ENCODE measurements at places on chromosomes 6 and 20.
A peak's percentile ranks its signal among the peaks of the same experiment; 100 is the strongest.

DNA sequence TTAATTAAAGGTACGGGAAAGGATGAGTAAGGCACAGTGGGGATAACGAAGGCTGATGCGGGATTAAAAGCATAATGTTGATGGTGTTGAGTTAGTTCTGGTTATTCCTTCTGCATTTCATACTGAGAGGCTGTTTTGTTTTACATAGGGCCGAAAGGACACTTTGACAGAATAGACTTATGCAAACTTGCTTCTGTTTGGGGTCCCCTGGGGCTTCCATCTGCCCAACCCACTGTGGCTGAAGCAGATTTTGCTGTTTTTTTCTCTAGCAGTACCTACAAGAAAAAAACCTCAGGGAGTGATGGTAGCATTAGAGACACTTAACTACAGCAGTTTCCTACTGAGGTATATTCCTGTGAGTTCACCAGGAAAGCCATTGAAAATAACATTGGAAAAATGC lies 136.1 kb upstream of the SUPT3H start:
- no peak for DNase-seq

DNA sequence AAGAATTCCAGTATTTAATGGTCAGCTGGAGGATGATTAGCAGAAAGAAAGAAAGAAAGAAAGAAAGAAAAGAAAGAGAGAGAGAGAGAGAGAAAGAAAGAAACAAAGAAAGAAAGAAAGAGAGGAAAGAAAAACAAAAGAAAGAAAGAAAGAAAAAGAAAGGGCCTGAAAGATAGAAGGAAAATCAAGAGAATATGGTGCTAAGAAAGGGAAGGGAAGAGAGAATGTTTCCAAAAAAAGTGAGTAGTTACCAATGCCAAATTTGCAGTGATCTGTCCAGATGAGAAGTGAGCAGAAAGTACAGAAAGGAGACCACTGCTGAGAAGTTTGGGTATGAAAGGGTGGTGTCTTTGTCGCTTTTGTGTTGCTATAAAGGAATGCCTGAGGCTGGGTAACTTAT lies 26.6 kb downstream of the SLC17A4 start:
- no peak for DNase-seq

- no peak for DNase-seq
Observed at GRCh38 chr20:8557711-8558110, 425.6 kb downstream of the PLCB1 start.

GRCh38 chr20:59939879-59940128 lies 301 bp downstream of the PPP1R3D start:
- DNase-seq, result no peak

DNA sequence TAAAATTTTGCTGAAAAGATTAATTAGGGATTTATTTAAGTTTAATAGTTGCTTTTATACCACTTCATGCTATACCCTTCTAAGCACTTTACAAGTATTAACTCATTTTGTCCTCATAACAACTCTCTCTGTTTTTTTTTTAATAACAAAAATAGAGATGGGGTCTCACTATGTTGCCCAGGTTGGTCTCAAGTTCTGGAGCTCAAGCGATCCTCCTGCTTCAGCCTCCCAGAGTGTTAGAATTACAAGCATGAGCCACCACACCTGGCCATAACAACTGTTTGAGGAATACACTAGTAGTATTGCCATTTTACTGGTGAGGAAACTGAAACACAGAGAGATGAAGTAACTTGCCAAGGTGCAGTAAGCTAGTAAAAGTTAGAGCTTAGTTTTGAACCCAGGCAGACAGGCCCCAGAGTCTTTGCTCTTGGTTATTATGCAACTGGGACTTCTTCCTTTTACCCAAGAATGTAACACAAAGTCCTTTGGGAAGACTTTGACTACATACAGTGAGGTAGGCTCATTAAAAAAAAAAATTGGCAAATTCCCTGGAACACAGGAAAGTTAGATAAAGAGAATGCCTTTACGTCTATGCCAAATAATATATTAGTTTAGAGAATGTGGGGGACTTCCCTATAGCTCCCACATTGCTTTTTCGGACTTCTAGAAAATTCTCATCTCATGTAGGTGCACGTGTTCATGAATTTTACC lies 11.4 kb downstream of the ANKS1A start:
- no peak for DNase-seq

GRCh38 chr6:6973721-6974120 lies 134.0 kb upstream of the RREB1 start:
- no peak for DNase-seq

DNA sequence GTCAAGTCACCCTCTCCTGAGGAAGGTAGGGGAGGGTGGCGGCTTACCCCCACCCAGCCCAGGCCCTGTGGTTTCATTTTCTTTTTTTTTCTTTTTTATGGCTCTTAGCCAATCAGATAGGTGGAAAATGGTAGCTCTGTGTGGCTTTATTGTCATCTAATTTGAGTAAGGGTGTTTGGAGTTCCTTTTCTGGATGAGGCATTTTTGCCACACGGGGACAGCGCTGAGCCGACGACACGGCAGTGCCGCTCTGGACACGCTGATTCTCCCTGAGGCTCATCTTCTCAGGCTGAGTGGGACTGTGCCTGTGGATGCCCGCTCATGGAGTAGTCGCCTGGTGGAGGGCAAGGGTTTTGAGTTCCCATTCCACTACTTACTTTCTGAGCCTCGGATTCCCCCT lies 37.6 kb upstream of the ANGPT4 start:
- DNase-seq, result no peak

DNA sequence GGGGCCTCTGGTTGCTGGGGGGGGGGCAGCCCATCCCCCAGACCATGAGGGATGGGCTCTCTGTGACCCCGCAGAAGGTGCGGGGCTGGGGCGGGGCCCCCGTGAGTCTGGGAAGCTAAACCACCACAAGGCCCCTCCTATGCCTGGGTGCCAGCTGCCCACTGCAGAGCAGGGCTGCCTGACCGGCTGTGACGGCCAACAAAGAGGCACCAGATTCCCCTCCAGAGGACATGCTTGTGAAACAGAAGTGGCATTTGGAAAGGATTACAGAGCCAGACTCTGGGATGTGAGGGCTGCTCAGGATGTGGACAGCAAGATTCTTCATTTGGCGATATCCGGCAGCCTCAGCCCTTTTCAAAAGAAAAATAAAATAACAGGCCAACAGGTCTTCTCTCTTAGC lies 16.5 kb upstream of the NTSR1 start:
- no peak for DNase-seq

GRCh38 chr20:1033751-1034414 lies 31.8 kb upstream of the RSPO4 start:
- no peak for DNase-seq

DNA sequence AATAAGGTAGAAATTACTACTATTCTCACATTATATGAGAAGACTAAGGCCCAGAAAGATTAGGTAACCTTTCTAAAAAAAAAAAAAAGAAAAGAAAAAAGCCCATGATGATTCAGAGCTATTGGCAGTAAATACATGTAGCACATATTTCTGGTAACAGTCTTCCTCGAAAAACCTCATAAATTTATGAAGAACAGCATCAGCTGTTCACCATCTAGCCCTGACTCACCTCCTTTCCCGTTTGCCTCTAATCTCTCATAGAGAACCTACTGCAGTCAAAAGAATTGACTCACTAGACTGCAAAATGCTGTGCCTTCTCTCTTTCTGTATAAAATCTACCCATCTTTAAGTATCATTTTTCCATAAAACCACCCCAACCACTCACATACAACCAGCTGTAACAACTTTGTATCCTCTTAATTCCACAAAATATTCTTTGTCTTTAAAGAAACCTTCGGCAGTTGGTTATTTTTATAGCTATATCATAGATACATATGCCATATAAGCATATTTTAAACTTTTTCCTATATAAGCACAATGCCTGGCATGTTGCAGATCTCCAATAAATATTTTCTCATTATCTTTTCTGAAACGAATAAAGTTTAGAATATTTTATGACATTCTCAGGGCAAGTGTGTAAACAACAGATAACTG lies 152.7 kb upstream of the ENPP5 start:
- no peak for DNase-seq

DNA sequence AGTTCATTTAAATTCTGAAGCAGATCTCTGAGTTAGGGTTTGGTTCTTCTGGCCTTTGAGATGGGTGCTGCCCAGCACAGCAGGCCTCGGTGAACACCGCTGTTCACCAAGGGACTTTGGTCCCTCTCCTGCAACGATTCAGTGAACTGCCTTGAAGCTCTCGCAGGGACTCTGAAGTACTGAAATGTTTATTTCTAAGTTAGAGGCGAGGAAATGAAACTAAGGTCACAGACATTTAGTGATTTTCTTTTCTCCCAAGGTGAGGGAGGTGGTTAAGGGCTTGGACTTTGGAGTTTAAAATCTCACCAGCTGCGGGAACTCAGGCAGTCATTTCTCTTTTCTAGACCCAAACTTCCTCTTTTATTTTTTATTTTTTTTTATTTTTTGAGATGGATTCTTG lies 26.2 kb downstream of the E2F3 start:
- DNase-seq, result no peak

GRCh38 chr6:626236-626635 lies 30.7 kb downstream of the HUS1B start:
- DNase-seq, result no peak

DNA sequence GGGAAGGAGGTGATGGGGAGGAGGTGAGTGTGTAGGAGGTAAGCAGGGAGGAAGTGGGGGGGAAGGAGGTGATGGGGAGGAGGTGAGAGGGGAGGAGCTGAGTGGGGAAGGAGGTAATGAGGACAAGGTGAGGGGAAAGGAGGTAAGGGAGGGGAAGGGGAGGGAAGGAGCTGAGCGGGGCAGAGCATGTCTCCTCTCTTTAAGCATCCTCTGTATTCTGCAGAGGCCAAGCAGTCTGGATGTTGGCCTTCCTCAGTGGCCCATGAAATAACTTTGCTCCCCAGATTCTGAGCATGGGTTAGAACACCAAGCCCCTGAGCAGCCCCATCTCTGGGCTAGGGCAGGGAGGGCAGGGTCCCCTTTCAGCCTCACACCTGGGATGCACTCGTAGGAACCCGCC lies 84.6 kb downstream of the EDN3 start:
- no peak for DNase-seq

- no peak for DNase-seq
Observed at GRCh38 chr20:52744441-52744840, 227.7 kb upstream of the TSHZ2 start.

DNA sequence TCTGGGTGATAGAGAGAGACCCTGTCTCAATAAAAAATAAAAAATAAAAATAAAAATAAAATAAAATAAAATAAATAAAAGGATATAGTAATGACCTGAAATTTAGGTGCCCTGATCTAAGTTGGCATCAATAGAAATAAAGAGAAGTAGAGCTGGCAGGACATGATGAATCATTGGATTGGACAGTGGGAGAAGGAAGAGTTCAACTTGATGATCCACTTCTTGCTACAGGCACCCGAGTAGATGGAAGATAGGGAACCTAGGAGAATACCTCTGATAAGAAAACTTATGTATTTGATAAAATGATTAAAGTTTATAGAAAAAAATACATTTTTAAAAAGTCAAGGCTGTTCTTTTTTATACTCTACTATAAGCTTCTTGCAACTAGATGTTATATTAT lies 79.0 kb downstream of the ADTRP start:
- DNase-seq, result no peak

- no peak for DNase-seq
Observed at GRCh38 chr6:43622541-43622940, 6.5 kb downstream of the GTPBP2 start.

DNA sequence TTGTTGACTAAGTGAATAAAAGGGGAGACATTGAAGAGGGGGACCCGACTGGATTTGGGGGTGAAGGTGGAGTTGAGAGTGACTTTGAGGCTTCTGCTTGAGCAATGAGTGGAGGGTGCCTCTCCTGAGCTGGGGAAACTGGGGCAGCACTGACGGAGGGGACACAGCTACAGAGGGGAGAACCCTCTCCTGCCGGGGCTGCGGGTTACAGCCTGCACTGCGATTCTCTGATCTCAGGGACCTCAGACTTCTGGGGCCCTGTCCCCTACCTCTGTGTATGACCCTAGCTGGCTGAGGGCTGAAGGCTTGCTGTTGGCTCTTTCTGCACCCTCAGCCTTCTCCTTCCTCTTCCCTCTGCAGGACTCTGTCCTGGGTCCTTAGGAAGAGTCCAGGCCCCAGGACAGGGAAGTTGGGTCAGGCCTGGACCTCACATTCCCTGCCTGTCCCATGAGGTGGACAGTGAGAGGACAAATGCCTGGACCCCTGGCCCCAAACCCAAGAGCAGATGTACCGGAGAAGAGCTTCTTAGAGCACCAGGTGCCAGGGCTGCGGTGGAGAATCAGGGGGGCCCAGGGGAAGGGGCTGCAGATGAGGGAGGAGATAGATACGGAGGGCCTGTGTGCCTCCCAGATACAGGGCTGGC lies 13.7 kb upstream of the FAM110A start:
- no peak for DNase-seq

- no peak for DNase-seq
Observed at GRCh38 chr20:48717095-48717672, 110.6 kb downstream of the PREX1 start.

GRCh38 chr20:11838076-11838636 lies 79.5 kb upstream of the BTBD3 start:
- DNase-seq, result no peak

DNA sequence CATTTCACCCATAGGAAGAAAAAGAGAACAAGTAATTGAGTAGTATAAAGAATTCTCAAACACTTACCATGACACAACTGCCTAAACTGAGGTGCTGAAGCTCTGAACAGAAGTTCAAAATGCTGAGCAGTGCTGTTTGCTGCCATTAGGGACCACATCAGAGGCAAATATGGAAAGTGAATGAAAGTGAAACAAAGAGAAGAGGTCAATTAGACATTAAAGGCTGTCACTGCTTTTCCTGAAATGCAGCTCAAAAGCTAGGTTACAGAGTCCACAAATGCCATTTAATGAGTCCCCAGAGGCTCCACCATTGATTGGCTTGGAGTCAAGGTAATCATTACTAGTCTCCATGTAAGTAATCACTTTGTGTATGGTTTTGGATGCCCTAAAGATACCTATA lies 46.1 kb downstream of the POU3F2 start:
- no peak for DNase-seq

DNA sequence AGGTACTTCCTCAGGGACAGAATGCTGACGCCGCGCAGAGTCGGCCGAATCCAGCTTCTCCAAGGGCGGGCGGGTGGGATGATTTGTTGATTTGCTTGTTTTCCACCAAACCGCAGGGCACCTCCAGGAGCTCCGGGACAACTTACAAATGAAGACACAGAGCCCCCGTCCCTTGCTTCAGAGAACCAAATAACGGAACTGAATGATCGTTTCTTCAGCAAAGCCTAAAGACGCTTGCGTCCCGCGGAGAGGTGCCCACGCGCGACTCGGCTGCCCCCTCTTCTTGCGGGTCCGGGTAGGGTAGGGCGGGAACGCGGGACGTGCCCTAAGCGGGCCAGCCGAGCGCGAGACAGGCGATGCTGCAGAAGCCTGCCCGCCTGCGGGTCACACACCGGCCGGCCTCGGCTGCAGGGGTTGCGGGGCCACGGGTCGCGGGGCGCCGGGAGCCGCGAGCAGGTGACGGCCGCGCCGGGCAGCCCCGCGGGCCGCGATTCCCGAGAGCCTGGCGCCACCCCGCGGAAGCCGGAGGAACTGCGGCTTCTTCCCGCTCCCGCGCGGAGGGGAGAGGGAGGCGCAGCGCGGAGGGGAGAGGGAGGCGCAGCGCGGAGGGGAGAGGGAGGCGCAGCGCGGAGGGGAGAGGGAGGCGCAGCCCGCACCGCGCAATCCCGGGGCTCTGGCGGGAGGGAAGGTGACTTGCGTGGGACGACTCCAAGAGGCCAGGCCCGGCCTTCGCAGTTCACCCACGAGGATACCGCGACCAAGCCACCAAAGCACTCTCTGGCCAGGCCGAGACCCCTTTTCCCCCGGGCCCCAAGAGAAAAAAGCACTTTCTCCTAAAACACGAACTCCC lies 7.7 kb upstream of the FOXF2 start:
- DNase-seq, result peak; percentile 45

GRCh38 chr6:139294090-139294489 lies 2.3 kb upstream of the TXLNB start:
- DNase-seq, result no peak

- DNase-seq, result no peak
Observed at GRCh38 chr6:66179361-66179760, 472.3 kb upstream of the EYS start.

All from activated T-cell treated with anti-CD3 and anti-CD28 coated beads for 4 hours (primary cell).